ENCODE measurements at places on chromosomes 5 and 9.

GRCh38 chr9:95940265-95940664, 64.8 kb downstream of the ERCC6L2 start:
- DNase-seq = no peak

GRCh38 chr5:128038643-128039042, 44.9 kb upstream of the SLC12A2 start:
- no peak for DNase-seq

- no peak for DNase-seq
Measured at GRCh38 chr5:139494832-139495231, 12.3 kb upstream of the STING1 start.

DNA sequence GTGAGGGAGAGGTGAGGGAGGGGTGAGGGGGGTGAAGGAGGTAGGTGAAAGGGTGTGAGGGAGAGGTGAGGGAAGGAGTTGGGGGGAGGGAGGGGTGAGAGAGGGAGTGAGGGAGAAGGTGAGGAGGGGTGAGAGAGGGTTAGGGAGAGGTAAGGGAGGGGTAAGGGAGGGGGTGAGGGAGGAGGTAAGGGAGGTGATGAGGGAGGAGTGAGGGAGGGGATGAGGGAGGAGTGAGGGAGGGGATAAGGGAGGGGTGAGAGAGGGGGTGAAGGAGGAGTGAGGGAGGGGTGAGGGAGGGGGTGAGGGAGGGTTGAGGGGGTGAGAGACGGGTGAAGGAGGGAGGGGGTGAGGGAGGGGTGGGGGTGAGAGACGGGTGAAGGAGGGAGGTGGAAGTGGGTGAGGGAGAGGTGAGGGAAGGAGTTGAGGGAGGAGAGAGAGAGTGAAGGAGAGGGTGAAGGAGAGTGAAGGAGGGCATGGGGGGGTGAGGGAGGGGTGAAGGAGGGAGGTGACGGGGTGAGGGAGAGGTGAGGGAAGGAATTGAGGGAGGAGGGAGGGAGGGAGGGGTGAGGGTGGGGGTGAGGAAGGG, 18.5 kb downstream of the NINJ1 start:
- no peak for DNase-seq

DNA sequence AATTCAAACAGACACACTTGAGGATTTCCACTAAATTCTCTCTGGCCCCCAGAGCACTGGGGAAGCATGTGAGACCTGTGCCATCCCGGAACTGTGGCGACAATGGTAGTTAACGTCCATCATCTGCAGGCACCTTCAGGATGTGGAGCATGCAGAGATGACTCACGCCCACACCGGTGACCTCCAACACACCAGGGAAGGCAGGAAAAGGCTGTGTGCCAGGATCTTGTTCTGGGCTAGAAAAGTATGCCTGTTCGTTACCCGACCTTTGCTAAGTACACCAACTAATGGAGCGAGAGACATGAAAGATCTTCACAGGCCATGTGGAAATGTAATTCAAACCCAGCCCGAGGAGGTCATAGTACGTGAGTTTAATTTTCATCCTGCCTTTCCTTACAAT, 208.8 kb downstream of the MELK start:
- no peak for DNase-seq

GRCh38 chr9:16870596-16871335, at the start of gene BNC2:
TSS of gene BNC2 (minus strand) at chr9:16870670. CDS start at chr9:16870648, 22 bp downstream.
- DNase-seq = no peak

- no peak for DNase-seq
Measured at GRCh38 chr5:175689147-175689991, 31.5 kb downstream of the HRH2 start.

DNA sequence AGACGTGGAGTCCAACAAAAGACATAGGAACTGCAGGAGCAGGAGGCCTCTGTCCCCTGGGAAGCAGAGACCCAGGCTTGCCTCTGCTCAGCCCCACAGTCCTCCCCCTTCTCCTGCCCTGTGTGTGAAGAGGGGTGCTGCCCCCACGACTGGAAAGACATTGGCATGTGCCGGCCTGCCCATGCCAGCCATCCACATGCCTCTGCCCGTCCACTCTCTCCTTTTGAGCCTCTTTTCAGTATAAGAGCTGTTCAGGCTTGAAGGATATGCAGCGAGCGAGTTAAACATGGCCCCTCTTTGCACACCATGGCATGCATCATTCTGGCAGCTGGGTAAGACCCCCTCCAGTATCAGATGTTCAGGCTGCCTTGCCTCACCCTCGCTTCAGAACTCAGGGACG, 159.7 kb upstream of the OTULINL start:
- DNase-seq = no peak

DNA sequence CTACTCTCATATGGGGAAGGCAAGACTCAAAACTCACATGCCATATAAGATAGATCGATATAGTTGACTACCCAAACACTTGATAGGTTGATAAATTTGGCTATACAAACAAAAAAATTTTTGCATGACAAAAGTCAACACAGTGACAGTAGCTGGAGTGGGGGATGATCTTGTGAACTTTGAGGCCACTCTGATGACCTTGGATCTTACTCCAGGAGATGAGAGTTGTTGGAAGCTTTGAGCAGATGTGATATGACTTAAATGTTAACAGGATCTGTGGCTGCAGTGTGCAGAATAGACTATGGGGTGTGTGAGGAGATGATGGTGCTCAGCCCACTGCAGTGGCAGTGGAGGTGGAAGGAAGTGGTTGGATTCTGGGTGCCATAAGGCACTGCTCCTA, 101.4 kb downstream of the ZFAND5 start:
- DNase-seq = no peak

DNA sequence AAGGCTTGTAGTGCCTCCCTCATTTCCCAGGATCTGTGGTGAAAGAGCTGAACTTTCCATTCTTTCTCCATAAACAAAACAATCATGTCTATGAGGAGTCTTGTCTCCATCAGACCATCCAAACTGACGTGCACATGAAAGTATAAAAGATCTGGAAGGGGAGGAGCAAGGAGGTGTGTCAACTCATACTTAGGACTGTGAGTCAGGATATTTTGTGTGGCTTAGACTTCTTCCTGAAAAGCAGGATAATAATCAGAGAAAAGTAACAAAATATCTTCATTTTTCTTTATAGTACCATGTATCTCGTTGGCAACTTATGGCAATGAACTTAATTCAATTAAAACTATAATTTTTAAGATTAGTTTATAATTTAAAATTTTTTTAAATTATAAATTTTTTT, 96.0 kb upstream of the PRRC1 start:
- DNase-seq = no peak

GRCh38 chr5:54656261-54656728, 138.7 kb downstream of the SNX18 start:
- DNase-seq = no peak

DNA sequence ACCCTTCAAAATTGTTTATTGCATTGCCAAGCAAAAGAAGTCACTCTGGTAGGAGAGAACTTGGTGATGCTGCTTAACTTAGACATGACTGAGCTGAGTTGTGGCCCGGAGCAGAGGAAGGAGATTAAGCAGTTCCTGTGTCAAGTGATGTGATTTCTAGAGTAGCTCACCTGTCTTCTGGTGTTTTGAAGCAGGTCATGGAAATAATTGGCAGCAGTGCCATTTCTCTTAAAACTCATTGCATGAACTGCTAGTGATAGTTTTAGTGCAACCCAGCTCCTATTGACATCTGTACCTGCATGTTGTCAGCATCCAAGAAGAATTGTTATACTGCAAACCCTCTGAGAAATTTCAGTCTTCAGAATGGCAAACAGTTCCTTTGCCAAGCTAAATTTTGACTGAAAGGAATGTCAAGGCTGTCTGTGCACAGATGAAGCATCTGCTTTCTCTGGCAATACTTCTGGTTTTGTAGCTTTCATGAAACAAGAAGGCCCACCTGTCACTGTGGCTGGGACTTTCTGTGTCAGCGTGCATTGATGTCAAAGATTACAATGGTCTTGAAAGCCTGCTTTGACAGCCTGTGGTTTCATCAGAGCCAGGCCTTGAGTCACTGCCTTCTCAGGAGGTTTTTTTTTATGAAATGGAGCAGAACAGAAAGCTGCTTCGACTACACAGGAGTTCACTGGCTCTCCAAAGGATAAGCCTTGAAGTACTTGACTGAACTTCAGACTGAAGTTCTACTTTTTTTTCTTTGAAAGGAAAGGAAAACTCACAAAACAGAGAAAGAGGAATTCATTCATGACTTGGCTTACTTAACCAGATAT, 90.6 kb downstream of the RALGPS1 start:
- peak; percentile 67 for DNase-seq

GRCh38 chr5:25033658-25034057, 388.9 kb upstream of the CDH10 start:
- no peak for DNase-seq

DNA sequence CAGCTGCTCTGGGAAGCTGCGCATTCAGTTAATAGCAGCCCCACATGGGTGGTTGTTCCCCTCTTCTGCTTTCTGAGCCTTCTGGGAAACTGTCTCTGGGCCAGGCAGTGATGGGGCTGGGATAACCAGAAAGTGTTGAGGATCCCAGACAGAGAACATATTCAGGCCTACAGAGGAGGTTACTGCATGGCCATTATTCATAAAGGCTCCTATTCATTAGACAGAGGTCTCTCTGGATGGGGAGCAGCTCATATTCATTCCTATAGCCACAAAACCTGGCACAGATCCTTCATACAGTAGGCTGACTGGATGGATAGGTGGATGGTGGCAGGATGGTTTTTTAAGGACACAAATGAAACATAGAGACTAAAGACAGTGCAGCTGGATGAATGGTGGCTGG, 76.3 kb downstream of the HSPA4 start:
- no peak for DNase-seq

DNA sequence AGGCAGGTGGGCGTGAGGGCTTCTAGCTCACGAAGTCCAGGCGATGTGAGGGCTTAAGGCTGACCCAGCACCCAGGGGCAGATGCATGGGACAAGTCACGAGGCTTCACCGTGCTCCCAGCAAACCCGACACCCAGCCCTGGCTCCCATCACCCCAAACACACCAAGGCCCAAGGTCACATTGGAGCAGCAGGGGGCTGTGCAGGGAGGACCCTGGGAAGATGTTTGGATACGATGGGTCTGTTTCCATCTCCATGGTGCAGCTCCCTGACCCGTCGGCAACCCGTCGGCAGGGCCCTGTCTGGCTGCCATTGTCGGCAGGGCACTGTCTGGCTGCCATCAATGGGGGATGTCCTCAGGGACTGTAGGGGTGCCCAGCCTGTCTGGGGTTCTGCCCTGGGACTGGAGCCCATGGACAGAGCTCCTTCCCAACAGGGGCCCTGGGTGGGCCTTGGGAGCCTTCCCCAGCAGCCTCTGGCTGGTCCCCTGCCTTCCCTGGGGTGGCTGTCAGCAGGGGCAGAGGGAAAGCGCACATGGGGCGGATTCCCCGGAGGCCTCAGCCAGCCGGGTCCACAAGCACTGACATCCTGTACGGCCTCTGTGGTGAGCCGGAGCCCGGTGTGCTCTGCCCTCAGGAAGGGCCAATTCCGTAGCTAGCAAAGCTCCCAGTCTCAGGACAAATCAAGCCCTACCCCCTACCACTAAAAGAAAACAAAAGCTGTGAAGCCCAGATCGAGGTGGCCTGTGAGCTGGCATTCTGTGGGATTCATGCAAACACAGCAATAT, 47.1 kb downstream of the NACC2 start:
- DNase-seq = no peak

Data from DMS79 (cell line).